Vein endothelial cell (primary cell): ENCODE measurements at places on chromosomes 3 and 15. TPM values are rescaled to one million over a fixed set of nuclear protein-coding genes. Genes with fewer than 3 reads are reported as not detected.

Gene GOLGA8K
- 0.48 and 0.65 TPM in 2 replicates for total RNA-seq

Gene FSTL1
- 475 and 666 TPM in 2 replicates for total RNA-seq

Gene CADPS
- not detected in 2 replicates for total RNA-seq

Gene DUOX1
- total RNA-seq, result not detected in 2 replicates

Gene IDH3A
- 23.8 and 54.4 TPM in 2 replicates for total RNA-seq

Gene CPA3
- total RNA-seq, result 0.48 and 0.98 TPM in 2 replicates

Gene SAMMSON
- total RNA-seq, result not detected in 2 replicates

Gene BMF
- 3.1 and 4.6 TPM in 2 replicates for total RNA-seq

Gene WNT5A
- 2.3 and 3.0 TPM in 2 replicates for total RNA-seq

Gene SATB1
- 8.7 and 13.4 TPM in 2 replicates for total RNA-seq

Gene PRTG
- total RNA-seq, result 2.3 and 5.3 TPM in 2 replicates

Gene PHLDB2
- total RNA-seq, result 90.4 and 90.5 TPM in 2 replicates

Gene SYNPR
- total RNA-seq, result not detected in 2 replicates

Gene ALDH1A3
- total RNA-seq, result 38.6 and 71.9 TPM in 2 replicates

Gene MEGF11
- under 0.01 TPM in 1 of 2 replicates, not detected in the other for total RNA-seq

Gene PRSS50
- total RNA-seq, result not detected in 2 replicates

Gene SCN10A
- not detected in 2 replicates for total RNA-seq

Gene GPR27
- not detected in 2 replicates for total RNA-seq

Gene KIF15
- 6.2 and 8.8 TPM in 2 replicates for total RNA-seq

Gene ERICH6
- total RNA-seq, result not detected in 2 replicates

Gene NISCH
- 98.8 and 111 TPM in 2 replicates for total RNA-seq
